Upper lobe of left lung (tissue), 6 donors: ENCODE measurements at places on chromosomes 4 and X.
A peak's percentile ranks its signal among the peaks of the same experiment; 100 is the strongest.

GRCh38 chr4:183342541-183343533, 20.6 kb upstream of the CLDN24 start:
- peak overlapping the region; percentile 4 for H3K4me3 ChIP-seq
- peaks cover 9% of the 10 kb centered on the region for H3K4me1 ChIP-seq
- H3K27ac ChIP-seq = no peak overlapping the region
- DNase-seq = peak; percentile 77
- no peaks in the 10 kb centered on the region for H3K27me3 ChIP-seq
- H3K36me3 ChIP-seq = no peaks in the 10 kb centered on the region

- H3K4me1 ChIP-seq = no peaks in the 10 kb centered on the region
- DNase-seq = peak; percentile 75
- H3K36me3 ChIP-seq = no peaks in the 10 kb centered on the region
Measured at GRCh38 chrX:49157194-49157593, 5.4 kb upstream of the MAGIX start.

GRCh38 chr4:26140150-26140898, 180.5 kb upstream of the RBPJ start:
- DNase-seq = no peak
- H3K36me3 ChIP-seq = no peaks in the 10 kb centered on the region
- H3K27ac ChIP-seq = no peak overlapping the region
- H3K4me3 ChIP-seq = no peak overlapping the region
- no peaks in the 10 kb centered on the region for H3K27me3 ChIP-seq

GRCh38 chr4:93814141-93814540, 14.4 kb upstream of the ATOH1 start:
- no peak overlapping the region for H3K4me3 ChIP-seq
- H3K27ac ChIP-seq = no peak overlapping the region
- H3K27me3 ChIP-seq = no peaks in the 10 kb centered on the region
- no peaks in the 10 kb centered on the region for H3K36me3 ChIP-seq
- DNase-seq = no peak

DNA sequence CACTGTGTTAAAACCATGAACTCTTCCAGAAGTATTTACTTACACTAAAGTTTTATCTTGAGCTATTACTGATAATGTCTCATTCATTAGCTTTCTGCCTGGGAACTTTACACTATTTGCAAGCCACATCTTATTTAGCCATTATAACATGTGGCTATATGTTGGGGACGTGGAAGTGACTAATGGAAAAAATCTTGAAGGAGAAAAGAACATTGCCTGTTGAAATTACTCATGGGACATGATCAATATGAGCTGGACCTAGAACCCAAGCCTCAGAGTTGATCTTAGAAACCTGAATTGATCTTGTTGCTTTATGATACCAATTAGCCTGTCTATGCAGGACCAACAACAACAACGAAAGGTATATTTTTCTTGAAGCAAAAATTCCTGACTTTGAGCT, 22.5 kb upstream of the ARHGAP6 start:
- no peak overlapping the region for H3K4me3 ChIP-seq
- no peaks in the 10 kb centered on the region for H3K27me3 ChIP-seq
- DNase-seq = no peak
- H3K4me1 ChIP-seq = no peaks in the 10 kb centered on the region
- H3K27ac ChIP-seq = no peak overlapping the region

DNA sequence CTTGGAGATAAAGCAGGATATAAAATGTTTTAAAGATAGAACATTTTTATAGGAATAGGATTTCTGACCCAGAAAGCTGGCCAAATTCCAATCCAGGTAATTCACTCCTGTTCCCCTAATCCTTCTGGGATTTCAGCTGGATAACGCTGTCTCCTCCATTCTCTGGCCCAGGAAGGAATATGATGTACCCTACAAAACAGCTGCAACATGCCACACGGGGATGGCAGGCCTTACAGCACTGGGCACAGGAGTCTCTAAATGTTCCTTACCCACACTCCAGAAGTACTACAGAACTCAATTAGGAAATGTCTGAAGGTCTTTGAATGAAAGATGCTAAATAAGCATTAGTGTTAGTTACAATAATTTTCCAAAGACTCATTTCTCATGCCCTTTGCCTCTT, 15.8 kb downstream of the CAMK2D start:
- peaks cover 7% of the 10 kb centered on the region for H3K4me1 ChIP-seq
- no peak overlapping the region for H3K27ac ChIP-seq
- no peaks in the 10 kb centered on the region for H3K27me3 ChIP-seq

GRCh38 chr4:69833251-69833650, 26.7 kb downstream of the SULT1E1 start:
- H3K4me1 ChIP-seq = peaks cover 9% of the 10 kb centered on the region
- H3K27ac ChIP-seq = no peak overlapping the region
- no peak overlapping the region for H3K4me3 ChIP-seq
- H3K36me3 ChIP-seq = no peaks in the 10 kb centered on the region
- no peak for DNase-seq
- no peaks in the 10 kb centered on the region for H3K27me3 ChIP-seq

DNA sequence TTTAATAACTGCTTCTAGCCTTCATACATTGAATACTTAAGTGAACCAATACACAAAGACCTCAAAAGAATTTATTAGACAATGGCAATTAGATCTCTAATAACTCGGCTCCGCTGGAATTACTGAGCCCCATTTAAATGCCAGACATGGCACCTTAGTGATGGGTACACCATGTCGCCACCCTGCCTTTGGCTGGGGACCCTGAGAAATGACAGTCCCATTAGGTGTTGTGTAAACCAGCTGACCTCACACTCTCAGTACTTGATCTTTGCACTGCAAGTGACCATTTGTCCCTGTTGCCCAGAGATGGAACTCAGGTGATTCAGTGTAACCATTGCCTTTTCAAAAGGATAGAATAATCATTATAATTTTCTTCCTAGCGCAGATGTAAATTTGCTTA, 144.6 kb upstream of the SMARCAD1 start:
- H3K27ac ChIP-seq = no peak overlapping the region
- H3K27me3 ChIP-seq = no peaks in the 10 kb centered on the region
- no peak for DNase-seq
- no peaks in the 10 kb centered on the region for H3K4me1 ChIP-seq
